A549 (cell line): ENCODE measurements at places on chromosomes 5 and 9. TPM values are rescaled to one million over a fixed set of nuclear protein-coding genes. Genes with fewer than 3 reads are reported as not detected.

The PCA3 gene
- not detected in 3 replicates for polyA plus RNA-seq

The SLC45A2 gene
- polyA plus RNA-seq: not detected in 3 replicates

The SH3GL2 gene
- 0.03 to 0.25 TPM (median 0.04 TPM) in 3 replicates for polyA plus RNA-seq

The IPO11 gene
- polyA plus RNA-seq: 20.2 to 22.7 TPM (median 20.7 TPM) in 3 replicates

The SHISAL2B gene
- polyA plus RNA-seq: not detected in 3 replicates

The SLC2A8 gene
- polyA plus RNA-seq: 16.0 to 16.3 TPM (median 16.3 TPM) in 3 replicates

The PPP3R2 gene
- polyA plus RNA-seq: not detected in 3 replicates

The WNT8A gene
- polyA plus RNA-seq: not detected in 3 replicates

The CD180 gene
- 0.01 TPM in 1 of 3 replicates, not detected in the others for polyA plus RNA-seq

The OBP2B gene
- polyA plus RNA-seq: not detected in 3 replicates

The DEPDC1B gene
- polyA plus RNA-seq: 15.9 to 18.5 TPM (median 17.4 TPM) in 3 replicates

The PLAC8L1 gene
- 0.34 to 0.84 TPM (median 0.41 TPM) in 3 replicates for polyA plus RNA-seq

The TMED7 gene
- polyA plus RNA-seq: 50.4 to 66.3 TPM (median 60.6 TPM) in 3 replicates

The SLC9A3 gene
- 1.3 TPM in 3 replicates for polyA plus RNA-seq

The ISL1 gene
- 0.04 TPM in 1 of 3 replicates, not detected in the others for polyA plus RNA-seq

The PLK2 gene
- polyA plus RNA-seq: 230 to 257 TPM (median 240 TPM) in 3 replicates

The ITK gene
- polyA plus RNA-seq: not detected in 3 replicates

The SPARC gene
- polyA plus RNA-seq: 29.1 to 53.4 TPM (median 45.7 TPM) in 3 replicates

The XRCC4 gene
- 14.8 to 16.1 TPM (median 15.5 TPM) in 3 replicates for polyA plus RNA-seq

The LECT2 gene
- polyA plus RNA-seq: not detected in 3 replicates

The C5orf58 gene
- not detected in 3 replicates for polyA plus RNA-seq

The FAM219A gene
- polyA plus RNA-seq: 13.5 to 15.7 TPM (median 15.3 TPM) in 3 replicates

The DMRT3 gene
- not detected in 3 replicates for polyA plus RNA-seq

The EHMT1 gene
- 45.6 to 52.9 TPM (median 48.0 TPM) in 3 replicates for polyA plus RNA-seq

The HAPLN1 gene
- polyA plus RNA-seq: not detected in 3 replicates

The PCDHB13 gene
- polyA plus RNA-seq: 0.05 to 0.08 TPM (median 0.08 TPM) in 3 replicates

The ELAVL2 gene
- 0.03 TPM in 2 of 3 replicates, not detected in the other for polyA plus RNA-seq

The CCNO gene
- 4.7 to 5.1 TPM (median 4.8 TPM) in 3 replicates for polyA plus RNA-seq

The TARS1 gene
- polyA plus RNA-seq: 287 to 324 TPM (median 293 TPM) in 3 replicates
